ENCODE measurements at places on chromosomes 1 and 21. TPM values are rescaled to one million over a fixed set of nuclear protein-coding genes. Genes with fewer than 3 reads are reported as not detected.

DNA sequence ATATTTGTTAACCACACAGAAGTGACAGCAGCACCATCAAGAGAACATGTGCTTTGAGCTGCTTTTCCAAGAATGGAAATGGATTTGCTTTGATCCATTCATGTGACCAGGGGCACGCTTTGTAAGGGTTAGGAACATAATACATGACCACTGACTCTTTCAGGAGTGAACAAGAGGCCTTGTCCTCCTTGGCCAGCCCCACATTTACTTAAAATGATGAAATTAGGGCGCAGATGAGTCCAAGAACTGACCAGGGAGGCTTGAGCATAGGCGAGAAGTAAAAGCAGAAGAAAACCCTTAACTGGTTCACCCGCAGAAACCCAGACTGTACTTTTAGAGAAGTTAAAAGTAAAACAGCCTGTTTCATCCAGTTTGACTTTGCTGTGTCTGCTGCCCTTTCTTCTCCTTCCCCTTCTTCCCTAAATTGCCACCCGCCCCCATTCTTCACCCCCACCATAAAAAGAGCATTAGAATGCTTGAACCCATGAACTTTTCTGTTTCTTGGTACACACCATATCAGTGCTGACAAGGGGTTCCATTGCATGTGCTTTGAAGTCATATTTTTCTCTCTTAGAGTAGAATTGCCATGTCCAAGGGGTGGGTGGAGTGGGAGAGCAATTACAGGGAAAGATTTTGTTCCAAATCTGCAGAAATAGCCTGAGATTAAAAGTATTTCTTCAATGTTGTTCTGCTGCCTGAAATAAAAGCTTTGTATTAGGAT lies 2.6 kb upstream of the GLUL start:
- DNase-seq: no peak

DNA sequence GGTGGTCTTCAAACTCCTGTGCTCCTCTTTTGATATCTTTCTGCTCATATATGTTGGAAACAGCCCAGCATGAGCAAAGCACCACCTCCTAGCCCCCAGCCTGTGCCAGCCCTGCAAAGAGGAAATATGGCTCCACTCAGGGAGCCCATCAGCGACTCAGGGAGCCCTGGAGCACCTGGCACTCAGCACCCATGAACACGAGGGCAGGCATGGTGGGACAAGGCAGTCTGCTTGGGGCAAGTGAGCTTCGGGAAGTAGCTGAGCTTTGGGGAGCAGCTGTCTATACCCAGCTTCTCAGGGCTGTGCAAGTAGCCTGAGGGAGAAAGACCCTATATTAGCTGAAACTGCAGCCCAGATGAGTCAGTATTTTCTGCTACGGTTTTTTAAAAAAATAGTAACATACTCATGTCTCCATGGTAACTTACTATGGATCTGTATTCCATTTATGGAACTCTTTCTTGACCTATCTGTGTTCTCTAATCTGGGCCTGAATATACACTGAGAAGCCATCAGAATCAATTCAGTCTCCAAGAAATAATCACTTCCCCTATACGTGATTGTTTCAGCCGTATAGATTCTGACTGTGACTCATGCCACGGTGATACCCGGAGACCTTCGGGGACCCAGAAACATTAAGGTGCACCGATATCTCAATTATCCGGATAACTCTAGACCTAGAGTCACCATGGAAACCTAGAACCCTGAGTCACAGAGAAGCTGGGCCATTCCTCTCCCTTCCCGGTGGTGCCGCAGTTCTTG lies 1.5 kb upstream of the ETS2 start:
- DNase-seq: no peak

- DNase-seq: no peak
Measured at GRCh38 chr1:16170283-16170673, 14.4 kb upstream of the EPHA2 start.

MYBPH gene
- not detected for total RNA-seq

DNA sequence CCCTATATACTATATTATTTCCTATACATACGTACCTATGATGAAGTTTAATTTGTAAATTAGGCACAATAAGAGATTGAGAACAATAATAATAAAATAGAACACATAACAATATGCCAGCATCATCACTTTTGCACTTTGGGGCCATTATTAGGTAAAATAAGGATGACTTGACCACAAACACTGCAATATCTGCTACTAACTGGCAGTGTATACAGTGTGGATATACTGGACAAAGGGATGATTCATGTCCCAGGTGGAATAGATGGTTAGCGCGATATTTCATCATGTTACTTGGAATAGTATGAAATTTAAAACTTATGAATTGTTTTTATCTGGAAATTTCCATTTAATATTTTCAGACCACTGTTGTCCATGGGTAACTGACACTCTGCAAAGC lies 35.4 kb upstream of the TXLNA start:
- DNase-seq: no peak

- no peak for DNase-seq
Measured at GRCh38 chr1:224509907-224510306, 75.3 kb upstream of the WDR26 start.

GRCh38 chr1:203915811-203916210 lies 54.4 kb downstream of the SNRPE start:
- DNase-seq: no peak

DNA sequence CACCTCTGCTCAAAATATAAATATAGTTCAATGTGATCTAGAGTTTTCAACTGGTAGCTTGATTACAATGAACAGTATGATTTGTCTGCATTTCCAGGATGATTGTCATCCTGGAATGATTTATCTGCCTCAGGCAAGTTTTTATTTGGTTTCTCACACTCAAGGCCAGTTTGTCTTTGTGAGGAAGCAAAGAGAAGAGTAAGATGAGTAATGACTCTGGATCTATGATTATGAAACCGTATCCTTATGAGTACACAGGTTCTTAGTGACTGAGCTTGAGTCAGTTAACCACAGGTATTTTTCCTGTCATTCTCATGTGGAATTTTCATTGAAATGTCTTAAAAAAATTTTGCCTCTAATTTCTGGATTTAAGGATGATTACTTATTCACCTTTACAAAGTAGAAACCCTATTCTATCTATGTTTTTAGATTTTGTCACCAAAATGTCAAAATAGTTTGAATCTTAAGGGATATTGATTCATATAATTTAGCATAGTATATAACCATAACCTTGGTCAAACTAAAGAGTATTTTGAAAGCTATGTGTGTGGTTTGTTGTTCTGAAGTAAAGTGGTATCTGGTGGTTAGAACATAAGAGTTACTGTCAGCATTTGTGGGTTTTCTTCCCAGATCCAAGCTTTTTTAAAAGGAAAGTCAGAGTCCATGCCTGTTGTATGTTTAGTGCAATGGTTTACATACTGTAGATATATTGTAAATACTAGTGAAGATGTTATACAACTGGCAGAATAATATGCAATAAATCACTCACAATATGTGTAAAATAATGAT lies 145.0 kb downstream of the RASAL2 start:
- DNase-seq: no peak

LPAR3 gene
- 22.1 TPM for total RNA-seq

MAPKAPK2 gene
- total RNA-seq: 219 TPM

DNA sequence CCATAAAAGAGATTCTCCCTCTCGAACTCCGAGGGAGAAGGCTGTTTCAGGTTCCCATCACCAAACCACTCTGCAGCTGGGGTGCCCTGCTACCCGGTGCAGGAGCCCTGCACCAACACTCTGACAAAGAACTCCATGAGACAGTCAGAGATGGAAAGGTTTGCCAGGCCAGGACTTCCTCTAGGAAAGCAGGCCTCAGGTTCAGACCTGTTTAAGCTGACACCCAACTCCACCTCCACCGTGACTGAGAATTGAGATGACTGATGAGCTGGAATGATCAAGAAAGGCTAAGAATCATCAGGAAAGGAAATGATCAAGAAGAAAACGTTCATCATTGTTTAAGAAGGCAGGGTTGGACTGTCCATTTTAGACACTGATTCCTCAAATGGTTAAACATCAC lies 46.2 kb upstream of the KCNE1 start:
- no peak for DNase-seq

GRCh38 chr1:164058198-164058597 lies 500.8 kb upstream of the PBX1 start:
- no peak for DNase-seq

DNA sequence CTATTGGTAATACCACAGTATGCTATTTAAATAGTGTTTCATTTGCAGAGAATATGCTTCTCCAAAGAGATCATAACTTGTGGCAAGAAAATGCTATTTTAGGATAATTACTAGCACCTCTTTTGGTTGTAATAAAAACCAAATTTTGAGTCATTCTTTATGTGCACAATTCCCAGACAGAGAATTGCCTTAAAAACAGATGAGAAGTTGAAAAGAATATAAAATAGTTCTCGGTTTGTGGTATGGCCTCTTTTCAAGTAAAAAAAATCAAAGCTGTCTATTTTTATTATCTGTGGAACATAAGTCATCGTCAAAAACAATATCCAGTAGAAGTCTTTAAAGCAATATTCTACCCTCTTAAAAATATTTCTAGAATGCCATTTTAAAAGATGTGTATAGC lies 185.9 kb downstream of the GREM2 start:
- DNase-seq: no peak

DNA sequence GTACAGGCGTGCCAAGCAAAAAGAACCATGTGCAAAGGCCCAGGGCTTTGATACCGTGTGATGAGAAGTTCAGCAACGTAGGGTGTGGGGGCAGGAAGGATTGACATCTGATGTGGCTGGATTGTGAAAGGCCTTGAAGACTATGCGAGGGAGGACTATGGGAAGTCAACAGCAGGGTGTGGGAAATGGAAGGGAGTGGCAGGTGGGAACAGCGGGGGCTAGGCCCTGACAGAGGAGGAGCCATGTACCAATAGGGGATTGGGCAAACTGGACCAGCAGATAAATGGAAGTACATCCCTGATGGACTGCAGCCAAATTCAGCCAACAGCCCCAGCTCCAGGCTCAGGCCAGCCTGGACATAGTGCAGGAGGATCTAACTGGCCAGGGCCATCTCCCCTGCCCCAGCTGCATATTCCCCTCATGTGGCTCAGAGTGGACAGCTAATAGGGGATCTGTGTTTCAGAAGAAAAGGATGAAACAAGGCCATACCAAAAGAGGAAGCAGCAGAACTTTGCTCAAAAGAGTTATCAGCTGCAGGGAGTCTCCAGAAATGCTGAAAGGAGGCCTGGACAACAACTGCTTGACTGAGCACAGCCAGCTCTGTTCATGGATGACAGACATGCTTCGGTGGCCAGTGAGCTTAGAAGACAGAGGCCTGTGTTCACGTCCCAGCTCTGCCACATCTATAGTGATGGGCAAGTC lies 140.2 kb upstream of the SGIP1 start:
- no peak for DNase-seq

DNA sequence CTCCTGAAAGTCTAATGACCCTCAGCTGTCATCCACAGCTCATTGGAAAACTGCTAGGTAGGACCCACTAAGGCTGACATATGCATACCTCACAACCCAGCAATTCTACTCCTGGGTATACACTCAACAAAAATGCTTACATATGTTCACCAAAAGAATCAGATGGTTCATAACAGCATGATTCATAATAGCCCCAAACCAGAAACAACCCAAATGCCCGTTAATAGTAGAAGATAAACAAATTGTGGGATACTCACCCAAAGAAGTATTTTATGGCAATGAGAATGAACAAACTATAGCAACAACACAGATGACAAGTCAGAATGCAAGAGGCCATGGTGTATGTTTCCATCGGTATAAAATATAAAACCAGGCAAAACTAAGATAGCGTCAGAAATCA lies 124.6 kb downstream of the HLCS start:
- no peak for DNase-seq

GOLPH3L gene
- 16.0 TPM for total RNA-seq

LCE2C gene
- not detected for total RNA-seq

GRCh38 chr1:79825551-79825950 lies 819.0 kb upstream of the ADGRL4 start:
- DNase-seq: no peak

ACOT11 gene
- 23.3 TPM for total RNA-seq

- peak; percentile 53 for DNase-seq
Measured at GRCh38 chr1:111690306-111690617, 48.9 kb downstream of the INKA2 start.

- peak; percentile 39 for DNase-seq
Measured at GRCh38 chr1:186618401-186619170, 61.6 kb downstream of the PTGS2 start.

- no peak for DNase-seq
Measured at GRCh38 chr1:32859915-32860314, 10.8 kb downstream of the FNDC5 start.

MIXL1 gene
- not detected for total RNA-seq

- DNase-seq: no peak
Measured at GRCh38 chr1:3788756-3789420, 7.4 kb downstream of the LRRC47 start.

TEX38 gene
- total RNA-seq: not detected

RNF19B gene
- 12.8 TPM for total RNA-seq

- DNase-seq: no peak
Measured at GRCh38 chr1:70401974-70402373, 9.1 kb upstream of the CTH start.

- no peak for DNase-seq
Measured at GRCh38 chr1:198939286-198939685, 300.4 kb downstream of the PTPRC start.

IPO13 gene
- total RNA-seq: 30.1 TPM

GRCh38 chr21:46195595-46196195 lies 11.4 kb upstream of the SPATC1L start:
- peak; percentile 7 for DNase-seq

GRCh38 chr1:168783458-168784210 lies 54.6 kb upstream of the DPT start:
- no peak for DNase-seq
